ENCODE measurements at places on chromosomes 2 and 18.

- no peak for DNase-seq
These were observed 5.2 kb downstream of the RTTN start for GRCh38 chr18:70200286-70200685.

- no peak for DNase-seq
These were observed 49.3 kb downstream of the IL1RL2 start for GRCh38 chr2:102236132-102236531.

DNA sequence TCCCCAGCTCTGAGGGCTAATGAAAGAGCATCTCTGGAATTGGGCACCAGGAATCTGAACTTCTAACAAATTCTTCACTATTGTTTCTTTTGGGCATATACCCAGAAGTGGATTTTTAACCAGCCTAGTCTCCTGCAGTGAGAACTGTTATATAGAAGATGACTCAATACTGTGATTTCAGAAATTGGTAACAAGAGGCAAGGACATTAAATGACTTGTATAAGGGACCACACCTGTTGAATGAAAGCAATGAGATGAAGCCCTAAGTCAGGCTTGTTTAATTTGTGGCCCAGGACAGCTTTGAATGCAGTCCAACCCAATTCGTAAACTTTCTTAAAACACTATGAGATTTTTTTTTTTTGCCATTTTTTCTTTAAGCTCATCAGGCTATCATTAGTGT, 57.9 kb downstream of the EPC2 start:
- DNase-seq = no peak

GRCh38 chr2:31931916-31932315, 78.9 kb downstream of the MEMO1 start:
- DNase-seq = no peak

- DNase-seq = no peak
These were observed 65.1 kb upstream of the GPR45 start for GRCh38 chr2:105176429-105176828.

All from CD4-positive, alpha-beta T cell treated with Interleukin-21 for 1 hour (primary cell).